Stimulated activated CD8-positive, alpha-beta memory T cell treated with anti-CD3 and anti-CD28 coated beads, Interleukin-4, amount 100 ng/mL, for 24 hours (primary cell): ENCODE measurements at places on chromosomes 16 and 17.

- DNase-seq, result no peak
These were observed 20.8 kb upstream of the GAS7 start for GRCh38 chr17:10219193-10219592.

GRCh38 chr17:28616281-28616680 lies 2.3 kb upstream of the RSKR start:
- DNase-seq, result no peak

- peak; percentile 1 for DNase-seq
These were observed 586 bp downstream of the GLYR1 start for GRCh38 chr16:4846503-4846900.

- DNase-seq, result no peak
These were observed 93.1 kb downstream of the XYLT1 start for GRCh38 chr16:17377360-17378324.

DNA sequence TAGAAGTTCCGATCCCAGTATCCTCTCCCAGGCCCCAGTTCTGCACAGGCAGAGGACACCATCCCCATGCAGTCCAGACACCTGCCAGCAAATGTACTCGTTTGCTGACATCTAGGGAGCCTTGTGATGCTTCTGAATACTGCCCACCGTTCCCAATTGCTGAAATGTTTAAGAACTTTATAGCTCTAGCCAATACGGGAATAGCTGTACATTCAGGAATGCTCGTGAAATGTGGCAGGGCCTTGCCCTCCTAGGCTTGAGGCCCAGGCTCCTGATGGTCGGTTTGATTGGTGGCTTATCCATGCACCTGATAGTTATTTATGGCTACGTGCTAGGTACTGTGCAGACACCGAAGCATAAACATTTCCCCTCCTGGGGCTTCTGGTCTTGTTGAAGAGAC lies 255.5 kb downstream of the PRKCA start:
- DNase-seq, result no peak

DNA sequence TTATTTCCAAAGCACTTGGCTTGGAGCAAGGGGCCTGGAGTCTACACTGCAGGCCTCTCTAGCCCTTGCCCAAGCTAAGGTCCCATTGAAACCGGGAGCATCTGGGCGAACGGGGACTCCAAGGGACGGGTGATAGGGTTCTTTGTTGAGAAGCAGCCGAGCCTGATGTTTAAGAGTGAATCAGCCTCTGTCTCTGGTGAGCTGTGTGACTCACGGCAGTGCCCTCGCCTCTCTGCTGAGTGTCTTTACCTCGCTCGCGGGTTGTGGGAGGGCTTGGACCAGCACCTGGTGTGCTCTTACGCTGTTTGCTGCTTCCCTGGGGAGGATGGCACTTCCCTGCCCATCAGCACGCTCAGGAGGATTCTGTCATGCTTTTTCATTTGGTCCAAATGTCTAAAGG lies 1.3 kb downstream of the HGS start:
- no peak for DNase-seq

DNA sequence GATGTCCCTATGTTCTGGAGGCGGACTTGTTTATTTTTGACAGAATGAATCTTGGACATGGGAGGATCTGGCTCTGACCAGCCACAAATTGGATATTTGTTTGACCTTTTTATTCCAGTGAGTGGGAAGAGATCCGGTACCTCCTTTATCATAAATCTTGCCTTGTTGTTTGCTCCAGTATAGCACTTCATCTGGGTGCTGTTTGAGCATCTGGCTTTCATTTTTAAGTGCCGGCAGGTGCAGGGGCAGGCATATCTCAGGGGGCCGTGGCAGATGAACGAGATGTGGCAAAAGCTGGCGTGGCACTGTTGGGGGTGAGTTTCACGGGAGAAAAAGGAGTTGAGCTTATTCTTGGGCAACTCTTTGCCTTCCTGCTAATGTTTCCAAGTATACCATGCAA lies 37.8 kb downstream of the MSI2 start:
- DNase-seq, result no peak

DNA sequence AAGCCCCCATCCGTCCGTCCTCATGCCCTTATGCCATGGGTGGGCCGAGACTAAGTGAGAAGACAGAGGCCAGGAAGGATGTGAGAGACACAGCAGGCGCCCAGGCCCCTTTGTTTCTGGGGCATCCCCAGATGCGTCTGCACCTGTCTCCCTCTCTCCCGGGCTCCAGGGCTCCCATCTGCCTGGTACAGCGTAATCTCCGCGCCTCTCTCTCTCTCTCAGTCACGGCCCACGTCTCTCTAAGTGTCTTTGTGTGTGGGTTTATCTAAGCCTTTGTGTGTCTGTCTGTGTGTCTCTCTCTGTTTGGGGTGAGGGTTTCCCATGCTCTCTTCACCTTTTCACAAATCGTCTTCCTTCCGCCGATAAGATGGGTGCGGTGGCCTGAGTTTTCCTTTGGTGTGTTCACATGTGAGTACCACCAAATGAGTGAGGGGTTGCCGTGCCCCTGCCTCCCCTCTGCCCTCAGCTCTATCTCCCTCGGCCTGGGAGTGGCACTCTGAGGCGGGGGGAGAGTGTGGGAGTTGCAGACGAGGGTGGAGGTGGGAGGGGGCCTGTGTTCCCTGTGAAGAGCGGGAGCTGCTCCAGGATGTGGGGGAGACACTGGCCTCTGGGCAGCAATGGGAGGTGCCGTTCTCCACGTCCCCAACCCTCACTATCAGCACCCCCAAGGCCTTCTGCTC lies 25.8 kb upstream of the ABCC3 start:
- DNase-seq, result no peak

GRCh38 chr16:60414613-60415012 lies 1621.6 kb downstream of the CDH8 start:
- DNase-seq, result no peak

- DNase-seq, result no peak
These were observed 2.3 kb downstream of the PITPNA start for GRCh38 chr17:1560101-1560857.

DNA sequence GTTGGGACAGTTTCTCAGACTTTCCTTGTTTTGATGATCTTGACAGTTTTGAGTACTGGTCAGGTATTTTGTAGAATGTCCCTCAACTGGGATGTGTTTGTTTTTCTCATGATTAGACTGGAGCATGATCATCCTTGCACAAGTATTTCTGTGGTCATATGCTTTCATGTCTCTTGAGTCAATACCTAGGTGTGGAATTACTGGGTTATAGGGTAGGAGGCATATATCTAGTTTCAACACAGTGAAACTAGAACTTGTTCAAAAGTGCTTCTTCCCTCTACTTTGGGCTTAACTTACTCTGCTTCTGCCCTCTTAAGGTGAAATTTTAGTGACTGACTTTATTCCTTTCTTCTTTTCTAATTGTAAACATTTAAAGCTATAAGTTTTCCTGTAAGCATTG lies 30.1 kb downstream of the IKZF3 start:
- DNase-seq, result no peak

DNA sequence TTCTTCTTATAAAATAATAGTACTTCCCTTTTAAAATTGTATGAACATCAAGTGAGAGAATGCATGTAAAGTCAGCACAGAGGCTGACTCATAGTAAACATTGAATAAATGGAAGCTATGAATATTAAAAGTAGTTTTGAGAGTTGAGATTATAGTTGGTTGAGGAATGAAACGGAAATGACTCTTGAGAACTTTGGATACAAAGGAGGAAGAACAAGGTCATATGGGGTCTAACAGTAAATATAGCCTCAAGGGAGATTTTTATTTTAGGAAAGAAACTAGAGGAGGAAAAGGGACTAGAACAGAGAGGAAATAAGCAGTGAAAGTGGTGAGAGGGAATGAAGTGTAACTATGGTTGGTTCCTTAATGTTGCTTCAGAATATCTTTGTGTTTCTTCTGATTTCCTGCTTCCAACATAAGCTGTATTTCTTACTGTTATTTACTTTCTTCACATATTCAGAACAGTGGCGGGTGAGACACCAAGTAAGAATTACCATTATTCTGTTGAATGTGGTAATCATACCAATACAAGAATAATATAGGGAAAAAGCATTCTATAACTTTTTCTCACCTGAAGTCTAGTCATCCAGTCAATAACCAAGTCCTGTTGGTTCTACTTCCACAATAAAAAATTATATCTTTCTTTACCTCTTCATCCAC lies 165.1 kb downstream of the CHD9 start:
- DNase-seq, result no peak

GRCh38 chr17:68310152-68310551 lies 18.9 kb downstream of the ARSG start:
- DNase-seq, result no peak

DNA sequence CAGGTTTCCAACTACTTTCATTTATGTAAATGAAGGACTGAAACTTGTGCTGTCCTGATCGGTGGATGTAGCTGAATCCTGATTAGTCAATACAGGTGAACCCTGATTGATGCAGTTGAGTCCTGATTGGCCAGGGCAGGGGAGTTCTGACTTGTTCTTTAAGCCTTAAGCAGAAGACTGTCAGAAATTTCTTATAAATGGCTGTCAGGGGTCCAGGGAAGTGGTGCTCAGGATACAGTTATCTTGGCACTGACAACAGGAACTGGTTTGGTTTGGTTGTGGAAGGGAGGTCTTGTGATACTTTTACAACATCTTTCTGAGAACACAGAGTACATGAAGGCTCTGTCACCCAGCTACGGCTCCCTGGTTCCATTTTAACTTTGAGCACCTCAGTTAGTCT lies 132.1 kb downstream of the KCNJ12 start:
- no peak for DNase-seq

DNA sequence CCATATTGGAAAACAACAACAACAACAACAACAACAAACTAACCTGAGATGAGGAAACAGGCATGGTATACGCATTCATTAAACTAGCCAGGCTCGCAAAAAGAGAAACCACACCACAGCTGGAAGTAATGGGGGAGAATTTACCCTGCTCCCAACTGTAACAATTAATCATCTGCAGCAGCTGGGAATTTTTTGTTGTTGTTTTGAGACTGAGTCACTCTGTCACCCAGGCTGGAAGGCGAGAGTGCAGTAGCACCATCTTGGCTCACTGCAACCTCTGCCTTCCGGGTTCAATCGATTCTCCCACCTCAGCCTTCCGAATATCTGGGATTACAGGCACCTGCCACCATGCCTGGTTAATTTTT lies 16.3 kb downstream of the PRPSAP1 start:
- no peak for DNase-seq

DNA sequence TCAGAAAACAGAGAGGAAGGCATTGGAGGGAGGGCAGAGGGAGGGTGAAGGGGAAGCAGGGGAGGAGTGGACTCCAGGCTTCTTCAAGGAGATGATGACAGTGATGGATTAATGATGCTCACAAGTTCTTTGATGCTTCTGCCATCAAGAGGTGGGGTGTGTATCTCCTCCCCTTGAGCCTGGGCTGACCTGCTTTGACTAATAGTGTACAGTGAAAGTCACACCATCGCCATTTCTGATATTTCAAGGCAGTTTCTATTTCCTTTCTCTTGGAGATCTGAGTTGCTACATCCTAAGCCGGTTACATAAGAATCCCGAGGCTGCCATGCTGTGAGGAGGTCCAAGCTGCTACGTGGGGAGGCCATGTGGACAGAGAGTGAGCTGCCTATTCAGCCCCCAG lies 312.5 kb downstream of the MAF start:
- DNase-seq, result no peak

- no peak for DNase-seq
These were observed 65.0 kb downstream of the CCDC182 start for GRCh38 chr17:57679906-57680695.

DNA sequence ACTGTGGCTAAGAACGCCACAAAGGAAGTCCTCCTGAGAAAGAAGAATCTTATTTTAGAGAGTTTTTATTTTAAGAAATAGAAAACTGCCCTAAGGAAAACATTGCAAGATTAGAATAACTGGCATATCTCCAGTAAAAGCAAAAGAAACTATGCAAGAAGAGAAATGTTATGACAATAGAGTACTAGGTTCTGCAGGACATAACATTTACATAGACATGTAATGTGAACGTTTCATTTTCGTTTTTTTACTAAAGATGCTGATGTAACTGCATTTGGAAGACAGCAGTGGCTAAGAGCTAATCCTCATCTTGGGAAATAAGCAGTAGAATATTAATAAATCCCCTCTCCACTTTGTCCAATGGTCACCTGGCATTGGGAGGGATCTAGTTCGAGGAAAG lies 7.8 kb upstream of the ASGR2 start:
- no peak for DNase-seq

DNA sequence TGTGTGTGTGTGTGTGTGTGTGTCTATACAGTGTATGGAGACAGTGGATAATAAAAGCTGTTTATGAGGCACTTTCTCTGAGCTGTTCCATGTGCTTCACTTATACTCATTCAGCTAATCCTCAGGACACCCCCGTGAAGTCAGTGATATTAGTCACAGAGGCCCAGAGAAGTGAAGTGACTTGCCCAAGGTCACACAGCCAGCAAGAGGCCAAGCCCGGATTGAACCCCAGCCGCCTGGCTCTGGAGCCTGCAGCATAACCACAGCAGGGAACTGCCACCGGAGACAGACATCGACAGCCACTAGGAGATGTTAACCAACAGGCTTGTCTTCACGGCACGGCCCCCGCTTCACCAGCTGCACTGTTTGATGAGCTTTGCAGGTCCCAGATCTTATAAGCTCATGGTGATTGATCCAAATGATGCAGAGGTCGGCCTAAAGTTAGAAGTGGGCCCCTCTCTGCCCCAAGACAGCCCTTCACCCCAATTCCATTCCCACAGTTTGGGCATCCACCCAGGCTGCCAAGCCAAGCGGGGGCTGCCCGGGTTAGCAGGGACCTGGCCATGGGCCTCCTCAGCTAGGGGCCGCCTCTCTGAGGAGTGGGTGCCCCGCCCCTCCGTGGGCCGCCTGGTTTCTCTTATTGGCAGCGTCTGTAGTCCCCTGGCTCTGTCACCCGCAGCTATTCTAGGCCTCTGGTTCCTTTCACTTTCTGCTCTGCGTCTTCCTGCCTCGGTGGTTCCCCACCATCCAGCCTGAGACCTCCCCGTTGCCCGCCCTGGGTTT lies 30.9 kb downstream of the SOCS1 start:
- peak; percentile 79 for DNase-seq

- no peak for DNase-seq
These were observed 11.6 kb downstream of the ARHGAP44 start for GRCh38 chr17:12800855-12801365.

- no peak for DNase-seq
These were observed 53.5 kb downstream of the SMURF2 start for GRCh38 chr17:64608571-64608981.

DNA sequence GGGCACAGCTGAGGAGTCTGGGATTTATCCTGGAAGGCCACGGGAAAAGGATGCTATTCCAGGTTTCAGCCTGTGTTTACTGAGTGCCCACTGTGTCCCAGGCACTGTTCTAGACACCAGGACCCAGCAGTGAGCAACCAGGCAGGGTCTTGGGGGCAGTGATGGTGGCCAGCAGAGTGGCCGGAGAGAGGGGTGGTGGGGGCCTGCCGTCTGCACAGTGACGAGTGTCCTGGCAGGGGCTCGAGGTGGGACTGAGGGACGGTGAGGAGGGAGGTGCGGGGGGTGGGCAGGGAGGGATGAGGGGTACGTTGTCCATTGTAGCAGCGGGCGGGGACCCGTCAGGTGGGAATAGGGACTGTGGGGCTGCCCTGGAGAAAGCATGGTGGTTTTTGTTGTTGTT lies 66.3 kb upstream of the CIBAR2 start:
- no peak for DNase-seq

GRCh38 chr17:21592774-21593173 lies 99.5 kb upstream of the KCNJ18 start:
- DNase-seq, result no peak
